Stimulated activated CD8-positive, alpha-beta memory T cell treated with anti-CD3 and anti-CD28 coated beads, Interleukin-7, amount 100 ng/mL, for 4 hours (primary cell): ENCODE measurements at places on chromosomes 1 and 21.

DNA sequence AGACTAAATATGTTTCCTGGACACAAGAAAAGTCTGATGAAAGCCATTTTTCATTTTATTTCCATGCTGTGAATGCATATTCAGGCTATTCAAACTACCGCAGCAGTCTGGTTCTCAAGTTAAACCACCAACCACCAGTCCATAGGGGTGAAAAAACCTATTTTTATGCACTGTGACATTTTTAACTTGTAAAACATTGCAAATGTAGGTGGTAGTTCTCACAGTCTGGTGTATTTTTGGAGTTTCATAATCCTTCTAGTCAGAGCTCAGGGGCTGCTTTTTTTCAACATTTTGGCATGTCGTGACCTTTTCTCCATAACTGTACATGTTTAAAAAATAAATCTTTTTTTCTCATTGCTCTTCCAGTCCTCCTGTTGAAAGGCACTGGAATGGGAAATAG, 907.6 kb upstream of the ADGRL2 start:
- no peak for DNase-seq

DNA sequence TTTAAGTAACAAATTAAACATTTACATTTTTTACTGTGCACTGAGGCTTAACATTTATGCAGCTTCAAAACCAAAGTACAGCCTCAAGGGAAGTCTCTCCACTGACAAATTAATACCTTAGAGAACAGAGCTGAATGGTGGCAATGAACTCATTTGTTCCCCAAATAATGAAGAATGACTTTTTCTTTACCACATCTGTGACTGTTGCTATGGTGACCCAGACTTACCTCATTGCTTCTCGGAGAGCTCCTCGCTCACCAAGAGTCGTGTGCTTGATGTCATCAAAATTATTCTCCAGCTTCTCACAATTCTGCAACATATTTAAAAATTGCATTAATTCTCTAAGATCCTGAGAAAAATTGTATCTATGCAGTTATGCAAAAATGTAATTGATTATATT, 92.9 kb downstream of the DPYD start:
- DNase-seq, result no peak

- no peak for DNase-seq
Observed at GRCh38 chr1:53521924-53522552, 62.8 kb downstream of the DMRTB1 start.

DNA sequence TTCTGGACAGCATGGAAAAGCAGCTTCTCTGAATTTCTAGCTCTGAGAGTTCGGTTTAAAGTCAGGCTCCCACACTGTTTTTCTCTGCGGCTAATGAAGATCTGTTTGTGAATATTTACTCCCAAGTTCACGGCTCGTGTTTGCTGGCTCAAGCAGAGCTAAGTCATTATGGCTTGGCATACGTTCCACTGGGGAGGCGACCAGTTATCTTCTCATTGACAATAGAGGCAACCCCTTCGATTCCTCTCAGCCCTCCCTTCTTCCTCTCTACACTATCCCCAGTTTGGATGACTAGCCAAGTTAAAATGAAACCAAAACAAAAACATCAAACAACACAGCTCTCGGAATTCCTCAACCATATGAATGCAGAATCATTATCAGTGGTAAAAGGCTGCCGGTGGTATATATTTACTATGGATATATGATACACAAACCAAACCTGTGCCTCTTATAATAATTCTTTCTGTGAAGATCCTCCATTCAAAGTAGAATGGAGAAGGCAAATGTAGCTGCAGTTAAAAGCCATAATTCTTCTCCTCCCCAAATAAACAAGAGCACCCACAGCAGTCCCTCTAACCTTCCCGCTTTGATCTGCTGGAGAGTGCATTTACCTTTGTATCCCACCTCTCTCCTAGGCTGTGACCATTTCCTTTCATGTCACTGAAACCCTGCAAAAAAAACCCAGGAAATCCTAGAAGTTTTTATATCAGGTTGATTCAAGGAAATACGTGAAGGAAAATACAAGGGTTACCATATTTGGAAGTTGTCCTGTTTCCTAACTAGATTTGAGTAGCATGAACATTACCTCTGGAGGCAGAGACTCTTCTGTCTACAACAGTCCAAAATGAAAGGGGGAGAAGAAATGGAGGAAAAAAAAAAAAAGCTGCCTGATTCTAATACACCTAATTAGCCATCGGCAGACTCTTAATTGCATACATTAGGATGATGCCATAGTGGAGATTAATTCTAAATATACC, 108.3 kb upstream of the USH2A start:
- DNase-seq, result no peak

DNA sequence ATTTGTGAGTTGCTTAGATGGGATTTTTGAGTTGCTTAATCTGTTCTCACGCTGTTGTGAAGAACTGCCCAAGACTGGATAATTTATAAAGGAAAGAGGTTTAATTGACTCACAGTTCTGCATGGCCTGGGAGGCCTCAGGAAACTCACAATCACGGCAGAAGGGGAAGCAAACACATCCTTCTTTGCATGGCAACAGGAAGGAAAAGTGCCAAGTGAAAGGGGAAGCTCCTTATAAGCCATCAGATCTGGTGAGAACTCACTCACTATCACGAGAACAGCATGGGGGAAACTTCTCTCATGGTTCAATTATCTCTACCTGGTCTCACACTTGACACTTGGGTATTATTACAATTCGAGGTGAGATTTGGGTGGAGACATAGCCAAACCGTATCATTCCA, 10.3 kb downstream of the CLIC6 start:
- DNase-seq, result no peak

- DNase-seq, result no peak
Observed at GRCh38 chr1:47241114-47242113, 9.4 kb upstream of the TAL1 start.

DNA sequence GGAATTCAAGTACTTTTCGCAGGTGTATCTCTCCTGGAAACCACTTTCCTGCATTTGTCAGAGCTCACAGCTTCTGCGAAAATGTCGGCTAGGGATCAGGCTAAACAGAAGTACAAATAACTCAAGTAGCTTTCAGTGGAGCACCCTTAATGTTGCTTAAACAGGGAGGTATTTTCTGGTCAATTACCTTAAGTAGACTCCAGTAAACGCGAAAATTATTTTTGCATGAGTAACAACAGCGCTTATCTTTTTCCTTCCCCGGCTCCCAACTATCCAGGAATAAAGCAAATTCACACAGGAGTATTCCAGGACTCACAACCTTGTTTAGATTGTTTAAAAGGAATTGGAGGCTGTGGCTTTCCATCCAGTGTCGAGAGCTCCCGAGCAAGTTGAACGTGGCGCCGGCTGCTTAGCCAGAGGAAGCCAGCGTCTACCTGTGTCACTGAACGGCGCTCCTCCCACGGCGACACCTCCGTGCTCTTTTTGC, 7.3 kb upstream of the SIM2 start:
- no peak for DNase-seq

GRCh38 chr21:35528116-35529042, 479.3 kb upstream of the RUNX1 start:
- peak; percentile 6 for DNase-seq

- DNase-seq, result no peak
Observed at GRCh38 chr1:209822706-209823105, 5.1 kb upstream of the UTP25 start.

GRCh38 chr1:235052067-235053008, 76.3 kb downstream of the TOMM20 start:
- no peak for DNase-seq

GRCh38 chr1:195097316-195097715, 1510.9 kb downstream of the KCNT2 start:
- DNase-seq, result no peak

GRCh38 chr1:168001213-168001612, 64.3 kb upstream of the MPC2 start:
- DNase-seq, result no peak

GRCh38 chr1:156492013-156492590, 8.5 kb downstream of the MEF2D start:
- no peak for DNase-seq

GRCh38 chr21:31107176-31107785, 69.0 kb upstream of the KRTAP19-8 start:
- DNase-seq, result no peak

GRCh38 chr1:221527302-221527701, 214.6 kb downstream of the DUSP10 start:
- DNase-seq, result no peak

- no peak for DNase-seq
Observed at GRCh38 chr1:2644171-2644570, 11.4 kb upstream of the MMEL1 start.

GRCh38 chr1:71304125-71304524, 223.3 kb upstream of the ZRANB2 start:
- DNase-seq, result no peak

DNA sequence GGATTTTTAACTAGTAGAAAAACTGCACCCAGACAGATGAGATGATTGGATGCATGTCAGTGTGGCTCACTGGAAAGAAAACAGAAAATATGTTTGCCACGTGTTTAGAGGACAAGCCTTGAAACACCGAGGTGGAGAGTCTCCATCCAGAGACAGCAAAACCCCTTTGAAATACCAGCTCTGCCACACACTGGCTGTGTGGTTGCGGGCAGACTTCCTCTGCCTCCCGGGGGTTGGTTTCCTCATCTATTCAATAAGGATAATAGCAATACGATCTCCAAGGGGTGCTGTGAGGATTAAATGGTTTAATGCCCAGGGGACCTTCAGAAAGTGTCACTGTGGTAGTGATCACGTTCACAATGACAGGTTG, 67.2 kb upstream of the PARP1 start:
- no peak for DNase-seq

GRCh38 chr21:37940691-37941090, 24.4 kb upstream of the KCNJ6 start:
- DNase-seq, result no peak

DNA sequence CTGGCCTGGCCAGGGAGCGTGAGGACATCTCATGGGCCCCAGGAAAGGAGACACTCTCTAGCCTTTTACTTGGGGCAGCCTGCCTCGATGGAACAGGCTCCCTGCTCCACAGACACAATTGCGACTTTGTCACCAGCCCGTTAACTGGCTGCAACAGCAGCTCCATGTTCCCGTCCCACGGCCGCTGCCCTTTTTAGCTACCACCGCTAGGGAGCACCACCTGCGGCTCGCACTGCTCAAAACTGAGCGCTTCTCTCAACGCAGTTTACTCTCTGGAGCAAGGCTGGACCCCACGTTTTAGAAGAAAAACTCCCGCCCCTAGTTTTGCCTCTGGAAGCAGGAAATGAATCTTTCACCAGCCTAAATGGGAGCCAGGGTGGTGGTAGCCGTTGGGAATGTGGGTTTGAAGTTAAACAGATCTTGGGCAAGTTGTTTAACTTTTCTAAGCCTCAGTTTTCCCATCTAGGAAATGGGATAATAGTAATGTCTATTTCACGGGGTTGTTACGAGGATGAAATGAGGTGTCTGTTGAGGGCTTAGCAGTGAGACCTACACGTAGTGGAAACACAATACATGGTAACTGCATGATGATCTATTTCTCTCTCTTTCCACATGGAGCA, 3.5 kb upstream of the LRRC38 start:
- DNase-seq, result no peak

- DNase-seq, result no peak
Observed at GRCh38 chr1:166915042-166915441, 39.0 kb upstream of the TADA1 start.

DNA sequence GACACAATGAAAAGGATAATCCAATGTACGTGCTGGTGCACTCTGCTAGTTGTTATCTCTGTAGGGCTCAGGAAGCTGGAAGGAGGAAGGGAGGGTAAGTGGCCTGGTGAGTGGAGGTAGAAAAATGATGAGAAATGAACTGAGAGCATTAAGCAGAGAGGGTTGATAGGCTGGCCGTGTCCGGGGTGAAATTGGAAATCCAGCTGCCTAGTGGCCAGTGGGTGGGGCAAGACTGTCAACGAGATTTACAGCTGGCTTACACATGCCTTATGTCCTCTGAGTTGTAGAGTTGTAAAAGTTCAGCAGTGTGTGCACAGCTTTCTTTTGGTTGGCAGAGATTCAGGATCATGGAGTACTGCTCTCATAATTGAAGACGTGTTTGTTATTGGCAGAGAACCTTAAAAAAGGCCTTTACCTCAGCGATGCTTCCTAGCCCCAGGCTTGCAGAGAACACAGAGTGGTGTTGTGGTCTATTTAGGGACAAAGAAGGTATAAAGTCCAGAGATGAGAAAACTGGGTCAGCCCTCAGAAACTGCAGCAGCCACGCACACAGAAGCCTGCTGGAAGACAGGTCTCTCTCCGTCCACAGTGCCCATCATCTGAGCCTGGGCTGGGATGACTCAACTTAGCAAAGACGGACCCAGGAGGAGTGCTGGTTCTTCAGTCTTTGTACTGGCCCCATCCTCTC, 132.4 kb downstream of the EDEM3 start:
- no peak for DNase-seq

DNA sequence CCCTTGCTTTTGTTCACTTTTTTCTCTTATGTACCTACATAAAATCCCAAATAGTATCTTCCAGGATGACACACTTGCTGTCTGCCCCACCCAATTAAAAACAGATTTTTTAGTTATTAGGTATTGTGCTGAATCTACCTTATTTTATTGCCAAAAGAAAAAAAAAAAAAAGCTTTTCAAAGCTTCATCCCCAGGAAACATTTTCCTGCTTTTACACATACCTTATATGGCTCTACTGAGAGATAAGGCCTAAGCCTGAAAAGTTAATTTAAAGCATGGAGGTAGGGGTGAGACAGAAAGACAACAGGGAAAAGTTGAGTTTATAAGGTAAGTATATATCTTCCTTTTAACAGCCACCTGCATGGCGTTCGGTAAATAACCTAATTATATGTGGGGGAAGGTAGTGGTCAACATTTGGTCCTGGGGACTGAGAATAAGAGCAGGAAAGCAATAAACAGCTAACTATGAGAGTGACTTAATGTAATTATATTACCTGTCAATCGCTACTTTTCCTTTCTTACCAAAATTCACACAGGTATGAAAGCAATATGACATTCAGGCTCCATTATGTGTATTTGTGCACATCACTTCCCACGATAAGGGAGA, 54.6 kb upstream of the BOLA1 start:
- no peak for DNase-seq

DNA sequence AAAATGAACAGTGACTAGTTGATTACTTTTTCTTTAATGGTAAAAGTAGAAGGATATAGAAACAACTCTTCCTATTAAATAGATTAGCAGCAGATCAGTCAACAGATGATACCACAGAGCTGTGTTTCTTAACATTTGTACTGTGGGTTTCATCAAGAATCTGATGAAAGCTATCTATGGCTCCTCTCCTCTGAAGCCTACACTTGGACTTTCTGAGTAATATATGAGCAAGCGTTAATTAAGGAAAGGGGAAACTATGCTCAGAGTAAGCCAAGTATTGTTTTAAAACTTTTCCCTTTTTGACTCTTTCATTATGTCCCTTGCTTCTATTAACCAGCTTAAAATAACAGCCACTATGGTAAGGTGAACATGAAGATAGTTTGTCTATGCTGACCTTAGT, 10.8 kb downstream of the ARID4B start:
- DNase-seq, result no peak

- no peak for DNase-seq
Observed at GRCh38 chr21:17191346-17191993, 321.4 kb upstream of the CXADR start.

DNA sequence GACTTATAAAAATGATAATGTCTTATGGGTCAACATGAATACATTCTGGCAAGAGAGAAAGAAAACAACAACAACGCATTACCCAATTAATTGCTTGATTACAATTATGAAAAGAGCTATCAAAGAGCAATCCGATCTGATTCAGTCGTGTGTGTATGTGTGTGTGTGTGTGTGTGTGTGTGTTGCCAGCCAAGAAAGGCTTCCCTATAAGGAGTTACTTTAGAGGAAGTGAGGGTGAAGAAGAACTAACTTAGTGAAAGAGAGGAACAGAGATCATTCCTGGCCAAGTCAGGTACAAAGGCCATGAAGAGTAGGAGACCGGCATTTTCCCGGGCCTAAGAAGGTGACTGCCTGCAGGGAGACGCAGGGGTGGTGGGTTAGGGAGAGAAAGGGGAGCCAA, 9.4 kb downstream of the TMEM35B start:
- DNase-seq, result no peak
